ENCODE measurements at places on chromosomes 2 and 18. TPM values are rescaled to one million over a fixed set of nuclear protein-coding genes. Genes with fewer than 3 reads are reported as not detected.

Gene FAM136A
- total RNA-seq, result 39.7 TPM

Gene DDX1
- total RNA-seq, result 72.3 TPM

Gene OSR1
- total RNA-seq, result 11.6 TPM

Gene MYO5B
- 0.98 TPM for total RNA-seq

Gene SLC9A4
- 0.04 TPM for total RNA-seq

Gene LOXHD1
- total RNA-seq, result 1.3 TPM

GRCh38 chr2:219118504-219118903, 42.1 kb downstream of the NHEJ1 start:
- no peak overlapping the region for H3K4me3 ChIP-seq
- peak; percentile 36 for DNase-seq
- no peaks in the 10 kb centered on the region for H3K27me3 ChIP-seq
- no peak overlapping the region for H3K27ac ChIP-seq
- H3K36me3 ChIP-seq, result no peaks in the 10 kb centered on the region

DNA sequence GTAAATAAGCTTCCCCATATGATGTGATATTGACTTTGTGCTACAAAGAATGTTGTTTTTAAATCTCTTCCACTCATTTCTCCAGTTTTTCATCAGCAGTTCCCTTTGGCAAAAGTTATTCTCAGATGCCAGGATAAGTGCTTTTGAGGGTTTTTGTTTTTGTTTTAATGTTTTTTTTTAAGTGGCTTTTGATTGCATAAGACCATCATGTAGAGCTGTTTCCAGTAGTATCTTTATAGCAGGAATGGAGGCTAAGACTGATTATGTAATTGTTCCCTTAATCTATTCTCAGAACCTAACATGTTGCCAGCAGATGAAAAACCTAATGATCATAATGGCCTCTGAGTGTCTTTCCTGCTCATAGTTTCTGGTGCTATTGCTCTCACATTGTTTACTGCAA, 77.9 kb downstream of the CABLES1 start:
- H3K4me3 ChIP-seq, result no peak overlapping the region
- no peak overlapping the region for H3K27ac ChIP-seq
- peaks cover 6% of the 10 kb centered on the region for H3K4me1 ChIP-seq
- peaks cover 16% of the 10 kb centered on the region for H3K36me3 ChIP-seq

- DNase-seq, result no peak
- peaks cover 75% of the 10 kb centered on the region for H3K36me3 ChIP-seq
- H3K4me1 ChIP-seq, result no peaks in the 10 kb centered on the region
- H3K27me3 ChIP-seq, result no peaks in the 10 kb centered on the region
- no peak overlapping the region for H3K4me3 ChIP-seq
Observed at GRCh38 chr2:97764559-97765263, 51.3 kb downstream of the ZAP70 start.

- no peak for DNase-seq
- H3K27ac ChIP-seq, result no peak overlapping the region
- no peak overlapping the region for H3K4me3 ChIP-seq
Observed at GRCh38 chr2:82675186-82675585, 1783.9 kb downstream of the SUCLG1 start.

GRCh38 chr2:1784986-1785617, 40.8 kb upstream of the PXDN start:
- H3K27ac ChIP-seq, result no peak overlapping the region
- H3K27me3 ChIP-seq, result peaks cover 11% of the 10 kb centered on the region
- no peak for DNase-seq
- H3K36me3 ChIP-seq, result no peaks in the 10 kb centered on the region

GRCh38 chr2:112020561-112020960, 34.5 kb upstream of the TMEM87B start:
- no peaks in the 10 kb centered on the region for H3K4me1 ChIP-seq
- no peaks in the 10 kb centered on the region for H3K36me3 ChIP-seq
- DNase-seq, result no peak

- no peaks in the 10 kb centered on the region for H3K36me3 ChIP-seq
- H3K27ac ChIP-seq, result peak overlapping the region; percentile 60
- DNase-seq, result peak; percentile 85
- H3K4me1 ChIP-seq, result peaks cover 44% of the 10 kb centered on the region
- no peak overlapping the region for H3K4me3 ChIP-seq
- H3K27me3 ChIP-seq, result no peaks in the 10 kb centered on the region
Observed at GRCh38 chr18:10057894-10058791, 144.3 kb downstream of the VAPA start.

- H3K27me3 ChIP-seq, result no peaks in the 10 kb centered on the region
- DNase-seq, result no peak
- no peak overlapping the region for H3K27ac ChIP-seq
- no peak overlapping the region for H3K4me3 ChIP-seq
- peaks cover 3% of the 10 kb centered on the region for H3K36me3 ChIP-seq
Observed at GRCh38 chr2:53727921-53728320, 39.7 kb upstream of the CHAC2 start.

- DNase-seq, result peak; percentile 63
- H3K4me3 ChIP-seq, result no peak overlapping the region
- H3K36me3 ChIP-seq, result no peaks in the 10 kb centered on the region
- H3K4me1 ChIP-seq, result no peaks in the 10 kb centered on the region
Observed at GRCh38 chr2:210663631-210664089, 107.3 kb downstream of the CPS1 start.

DNA sequence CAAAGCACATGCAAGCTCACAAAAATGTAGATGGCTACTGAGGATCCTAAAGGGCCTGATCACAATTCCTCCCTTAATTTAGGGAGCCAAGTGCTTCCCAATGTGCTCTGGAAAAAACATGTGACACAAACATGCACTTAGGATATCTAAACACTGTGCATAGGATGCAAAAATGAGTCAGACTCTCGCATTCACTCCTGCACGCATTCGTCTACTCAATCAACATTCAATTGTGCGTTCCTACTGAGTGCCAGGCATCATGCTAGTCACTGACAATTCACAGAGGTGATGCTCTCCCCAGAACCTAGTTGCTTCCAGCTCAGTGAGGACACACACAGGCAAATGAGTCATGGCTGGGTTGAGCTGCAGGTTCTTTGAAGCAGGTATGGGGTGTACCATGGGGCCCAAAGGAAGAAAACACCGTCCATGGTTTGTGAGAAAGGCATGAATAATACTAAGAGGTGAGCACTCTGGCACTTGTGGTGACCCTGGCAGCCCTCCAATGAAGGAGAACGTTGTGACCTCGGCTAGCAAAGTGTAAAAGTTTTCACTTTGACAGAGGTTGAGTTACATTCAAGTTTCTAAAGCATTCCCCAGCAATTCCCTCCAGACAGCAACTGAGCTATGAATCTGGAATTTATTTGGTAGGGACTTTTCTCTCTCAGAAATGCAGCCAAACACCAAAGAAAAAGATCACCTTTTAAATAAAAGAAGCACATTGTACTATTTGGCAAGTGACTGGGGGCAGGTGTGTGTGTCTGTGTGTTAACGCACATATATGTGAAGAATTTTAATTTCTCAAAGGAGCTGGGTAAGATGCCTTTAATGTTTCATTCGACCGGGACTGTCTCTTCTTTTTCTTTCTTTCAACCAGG, 173.3 kb downstream of the ALPK2 start:
- DNase-seq, result no peak
- no peak overlapping the region for H3K4me3 ChIP-seq
- H3K4me1 ChIP-seq, result peaks cover 15% of the 10 kb centered on the region
- no peak overlapping the region for H3K27ac ChIP-seq
- H3K36me3 ChIP-seq, result no peaks in the 10 kb centered on the region
- no peaks in the 10 kb centered on the region for H3K27me3 ChIP-seq

- no peak overlapping the region for H3K4me3 ChIP-seq
- no peak overlapping the region for H3K27ac ChIP-seq
- no peaks in the 10 kb centered on the region for H3K27me3 ChIP-seq
- no peaks in the 10 kb centered on the region for H3K36me3 ChIP-seq
- DNase-seq, result peak; percentile 70
- H3K4me1 ChIP-seq, result no peaks in the 10 kb centered on the region
Observed at GRCh38 chr2:12587729-12588522, 128.8 kb upstream of the TRIB2 start.
